CD8-positive, alpha-beta memory T cell (primary cell): ENCODE measurements at places on chromosomes 1 and 21.

GRCh38 chr1:205448540-205449253 lies 7.1 kb downstream of the BLACAT1 start:
- DNase-seq: no peak

DNA sequence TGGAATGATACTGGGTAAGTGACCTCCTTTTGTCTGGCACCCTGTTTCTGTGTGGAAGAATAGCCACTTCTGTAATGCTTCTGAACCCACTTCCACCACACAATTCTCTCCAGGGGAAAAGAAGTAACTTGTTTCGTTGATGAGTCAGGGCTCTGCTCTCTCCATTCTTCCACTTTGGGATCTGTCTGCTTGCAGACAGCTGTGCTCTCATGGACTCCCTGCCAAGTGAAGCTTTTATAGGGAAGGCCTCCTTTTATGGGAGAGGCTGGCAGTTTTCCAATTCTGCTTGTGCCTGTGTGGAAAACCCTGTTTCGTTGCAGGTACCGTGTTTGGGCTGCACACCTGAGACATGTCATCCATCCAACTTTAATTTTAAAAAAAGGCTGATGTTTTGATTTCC lies 130.7 kb downstream of the GIPC2 start:
- no peak for DNase-seq

DNA sequence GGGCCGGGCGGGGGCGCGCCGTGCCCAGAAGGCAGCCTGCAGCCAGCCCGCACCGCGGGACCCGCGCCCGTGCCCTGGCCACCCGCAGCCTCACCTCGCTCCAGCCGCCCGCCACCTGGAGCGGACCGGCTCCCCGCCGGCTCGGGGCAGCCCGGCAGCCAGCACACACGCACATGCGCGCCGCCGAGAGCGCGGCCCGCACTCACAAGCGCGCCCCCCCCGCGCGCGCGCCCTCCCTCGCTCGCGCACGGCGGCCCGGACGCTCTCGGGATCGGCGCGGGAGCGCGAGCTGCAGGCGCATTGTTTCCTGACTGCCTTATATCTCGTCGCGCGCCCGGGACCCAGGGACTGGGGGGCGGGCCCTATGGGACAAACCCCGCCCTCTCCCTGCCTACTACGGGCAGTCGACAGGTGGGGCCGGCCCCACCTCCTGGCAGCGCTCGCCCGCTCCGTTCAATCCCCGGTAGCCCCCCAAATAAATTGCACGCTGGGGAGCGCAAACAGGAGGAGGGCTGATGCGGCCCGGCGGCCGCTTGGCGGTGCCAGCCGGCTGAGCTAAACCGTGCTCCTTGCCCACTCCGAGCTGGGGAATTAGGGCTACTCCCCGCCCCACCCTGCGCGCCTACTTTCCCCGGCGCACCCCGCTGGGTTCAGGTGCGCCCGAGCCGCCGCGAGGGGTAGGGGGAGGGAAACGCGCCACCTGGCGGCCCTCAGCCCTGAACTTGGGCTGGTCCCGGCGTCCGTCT lies at the start of gene MYCL:
TSS of gene MYCL (minus strand) at position 204 of the 746 bp plus-strand sequence. CDS start 483 bp downstream, outside the sequence.
- DNase-seq: peak; percentile 62

DNA sequence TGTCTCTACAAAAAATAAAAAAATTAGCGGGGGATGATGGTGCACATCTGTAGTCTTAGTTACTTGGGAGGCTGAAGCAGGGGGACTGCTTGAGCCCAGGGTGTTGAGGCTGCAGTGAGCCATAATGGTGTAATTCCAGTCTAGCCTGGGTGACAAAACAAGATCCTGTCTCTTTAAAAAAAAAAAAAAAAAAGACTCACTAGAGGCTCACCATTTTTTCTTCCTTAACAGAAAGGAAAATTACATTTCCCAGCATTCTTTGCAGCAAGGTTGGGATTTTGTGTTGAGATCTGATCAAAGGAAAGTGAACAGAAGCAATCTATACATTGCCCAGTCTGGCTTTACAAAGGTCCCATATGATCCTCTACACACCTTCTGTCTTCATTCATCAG lies 21.5 kb downstream of the GFI1 start:
- DNase-seq: no peak

- no peak for DNase-seq
Observed at GRCh38 chr1:247435030-247435758, 19.2 kb downstream of the NLRP3 start.

DNA sequence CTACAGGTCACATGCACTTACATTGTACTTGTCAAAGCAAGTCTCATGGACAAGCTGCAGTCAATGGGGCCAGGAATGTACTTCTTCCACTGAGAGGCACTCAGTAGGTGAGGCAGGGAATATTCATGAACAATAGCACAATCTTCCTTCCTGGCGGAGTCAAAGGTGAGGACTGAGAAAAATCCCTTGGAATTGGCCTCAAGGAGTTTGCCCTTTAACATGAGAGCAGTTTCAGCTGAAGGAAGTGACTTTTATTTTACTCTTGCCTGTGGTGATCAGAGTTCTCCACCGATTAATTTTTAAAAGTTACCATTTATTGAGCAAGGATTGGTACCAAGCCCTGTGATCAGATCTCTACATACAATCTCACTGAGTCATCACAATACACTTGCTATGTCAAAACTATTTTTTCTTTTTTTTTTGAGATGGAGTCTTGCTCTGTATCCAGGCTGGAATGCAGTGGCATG lies 11.2 kb upstream of the AK2 start:
- DNase-seq: no peak

DNA sequence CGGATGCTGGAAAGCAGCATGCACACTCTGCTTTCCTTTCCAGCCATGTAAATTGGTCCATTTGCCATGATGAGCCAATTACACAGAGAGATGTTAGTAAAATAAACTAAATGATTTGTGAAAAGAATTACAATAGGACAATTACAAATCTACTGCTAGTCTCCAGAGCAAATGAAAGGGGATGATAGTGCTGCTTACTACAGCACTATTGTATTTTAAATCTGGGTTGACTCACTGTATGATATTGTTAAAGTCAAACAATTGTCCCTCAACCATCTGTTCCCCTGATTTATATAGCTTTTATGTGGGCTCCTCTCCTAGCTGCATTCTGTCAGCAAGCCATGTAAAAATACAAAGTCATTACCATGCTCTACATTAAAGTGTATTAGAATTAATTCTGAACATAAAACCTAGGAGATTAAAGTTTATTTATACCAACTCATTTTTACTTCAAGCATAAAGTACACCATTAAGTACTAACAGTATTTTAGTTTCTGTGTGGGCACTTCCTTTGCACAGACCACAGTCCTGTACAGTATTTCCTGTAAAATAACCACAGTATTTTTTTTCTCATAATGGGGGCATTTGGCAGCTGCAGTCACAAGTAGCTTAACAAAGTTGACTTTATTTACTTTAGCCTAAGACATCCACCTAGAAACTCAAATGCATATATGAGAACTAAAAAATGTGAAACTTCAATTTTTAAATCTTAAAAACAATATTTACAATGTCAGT lies 135.8 kb downstream of the VAV3 start:
- no peak for DNase-seq

GRCh38 chr1:39832294-39832693 lies 43.6 kb upstream of the BMP8B start:
- DNase-seq: no peak

DNA sequence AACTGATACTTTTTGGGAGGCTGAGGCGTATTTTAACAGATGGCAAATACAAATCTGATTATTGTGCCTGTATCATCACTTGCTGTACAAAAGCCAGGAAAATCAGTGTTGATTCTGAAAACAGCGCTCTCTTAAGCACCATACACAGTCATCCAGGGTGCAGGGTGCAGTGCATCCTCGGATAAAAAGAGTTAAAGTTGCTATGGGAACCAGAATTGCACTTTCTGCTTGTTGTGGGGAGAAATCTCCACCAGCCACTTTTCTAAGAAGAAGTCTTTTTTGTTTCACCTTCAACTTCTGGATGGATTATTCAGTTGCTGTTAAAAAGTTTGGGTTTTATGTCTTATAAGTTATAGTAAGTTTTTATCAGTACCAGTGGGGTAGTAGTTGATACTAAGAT lies 3.8 kb downstream of the LAMC1 start:
- no peak for DNase-seq

DNA sequence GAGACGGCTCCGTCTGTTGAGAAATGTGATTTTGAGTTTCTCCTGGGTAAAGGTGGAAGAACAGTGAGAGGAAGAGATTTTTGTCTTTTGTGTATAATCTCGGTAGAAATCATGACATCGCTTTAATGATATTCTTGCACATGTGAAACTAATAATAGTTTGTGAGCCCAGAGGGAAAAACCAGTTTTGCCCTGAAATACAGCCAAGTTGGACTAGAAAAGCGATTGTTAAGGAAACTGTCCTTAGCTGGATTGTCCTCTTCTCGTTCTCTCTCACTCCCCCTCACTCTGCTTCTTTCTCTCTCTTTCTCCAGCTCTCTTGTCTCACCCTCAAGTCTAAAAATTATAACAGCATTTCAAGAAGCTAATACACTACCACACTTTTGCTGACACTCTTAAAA lies 17.1 kb downstream of the KCNJ6 start:
- DNase-seq: no peak

DNA sequence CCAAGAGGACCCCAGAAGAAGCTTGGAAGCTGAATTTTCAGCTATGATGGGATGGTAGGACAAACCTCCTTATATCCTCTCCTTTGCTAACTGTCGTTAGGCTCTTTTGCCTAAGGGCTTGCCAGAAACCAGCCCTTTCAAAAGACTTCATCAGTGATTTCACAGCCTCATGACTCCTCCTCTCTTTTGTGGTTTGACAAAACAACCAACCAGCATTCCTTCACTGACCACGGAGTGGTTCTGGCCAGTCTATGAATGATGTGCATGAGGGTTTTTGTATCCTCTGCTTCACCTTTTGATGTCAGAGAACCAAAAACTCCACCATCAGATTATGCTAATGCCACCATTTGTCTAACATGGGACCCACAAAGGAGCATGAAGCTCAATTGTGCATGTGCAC lies 116.9 kb upstream of the COA6 start:
- no peak for DNase-seq

- DNase-seq: no peak
Observed at GRCh38 chr1:225816643-225817538, 7.0 kb downstream of the EPHX1 start.

DNA sequence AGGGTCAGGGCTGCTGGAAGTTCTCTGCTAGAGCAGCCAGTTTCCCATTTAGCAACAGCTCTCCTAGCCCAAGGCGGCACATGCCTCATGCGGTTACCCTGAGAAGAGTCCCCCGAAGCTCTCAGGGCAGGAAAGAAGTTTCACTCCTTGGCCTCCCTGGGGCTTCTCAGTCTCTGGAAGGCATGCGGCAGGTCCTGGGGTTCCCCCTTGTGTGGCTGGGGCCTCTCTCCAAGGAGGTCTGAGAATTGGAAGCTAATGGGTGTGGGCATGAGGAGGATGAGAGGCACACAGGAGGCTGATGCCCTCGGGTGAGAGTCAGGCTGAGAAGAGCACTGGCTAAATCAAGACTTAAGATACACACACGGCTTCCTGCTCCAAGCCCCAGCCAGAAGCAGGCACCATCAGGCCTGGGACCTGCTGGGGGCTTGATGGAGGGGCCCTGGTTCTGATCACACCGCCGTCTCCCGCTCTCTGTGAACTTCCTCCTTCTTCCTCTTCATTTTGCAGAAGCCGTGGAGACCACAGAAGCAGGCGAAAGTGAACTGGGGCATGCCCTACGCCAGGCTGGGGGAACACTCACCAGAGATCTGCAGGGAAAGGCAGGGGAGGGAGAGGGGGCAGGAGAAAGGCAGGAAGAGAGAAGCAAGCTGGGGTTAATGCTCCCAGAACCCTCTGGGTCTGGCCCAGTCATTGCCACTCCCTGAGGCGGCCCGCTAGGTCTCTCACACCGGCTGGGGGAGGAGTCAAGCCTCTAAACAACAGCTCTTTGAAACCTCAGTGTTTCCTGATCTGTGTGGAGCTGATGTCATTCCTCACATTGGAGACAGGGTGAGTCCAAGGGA lies 15.1 kb downstream of the BLACAT1 start:
- DNase-seq: peak; percentile 62

DNA sequence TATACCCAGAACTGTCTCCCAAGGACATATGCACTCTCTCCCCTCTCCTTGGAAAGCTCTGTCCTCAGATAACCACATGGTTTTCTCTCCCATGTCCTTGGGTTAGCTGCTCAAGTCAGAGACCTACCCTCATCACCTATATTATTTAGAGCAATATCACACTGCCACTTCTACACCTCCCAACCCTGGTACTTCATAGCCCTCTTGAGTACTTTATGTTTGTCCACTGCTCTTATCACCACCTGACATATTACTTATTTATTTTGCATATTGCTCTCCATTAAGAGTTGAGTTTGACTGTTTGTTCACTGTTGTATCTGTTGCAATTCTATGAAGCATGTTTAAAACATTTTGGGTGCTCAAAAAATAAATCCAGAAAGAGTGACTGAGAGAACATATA lies 126.3 kb upstream of the ATP1B1 start:
- DNase-seq: no peak

- DNase-seq: peak; percentile 92
Observed at GRCh38 chr1:23619299-23620188, 60.2 kb upstream of the ID3 start.

DNA sequence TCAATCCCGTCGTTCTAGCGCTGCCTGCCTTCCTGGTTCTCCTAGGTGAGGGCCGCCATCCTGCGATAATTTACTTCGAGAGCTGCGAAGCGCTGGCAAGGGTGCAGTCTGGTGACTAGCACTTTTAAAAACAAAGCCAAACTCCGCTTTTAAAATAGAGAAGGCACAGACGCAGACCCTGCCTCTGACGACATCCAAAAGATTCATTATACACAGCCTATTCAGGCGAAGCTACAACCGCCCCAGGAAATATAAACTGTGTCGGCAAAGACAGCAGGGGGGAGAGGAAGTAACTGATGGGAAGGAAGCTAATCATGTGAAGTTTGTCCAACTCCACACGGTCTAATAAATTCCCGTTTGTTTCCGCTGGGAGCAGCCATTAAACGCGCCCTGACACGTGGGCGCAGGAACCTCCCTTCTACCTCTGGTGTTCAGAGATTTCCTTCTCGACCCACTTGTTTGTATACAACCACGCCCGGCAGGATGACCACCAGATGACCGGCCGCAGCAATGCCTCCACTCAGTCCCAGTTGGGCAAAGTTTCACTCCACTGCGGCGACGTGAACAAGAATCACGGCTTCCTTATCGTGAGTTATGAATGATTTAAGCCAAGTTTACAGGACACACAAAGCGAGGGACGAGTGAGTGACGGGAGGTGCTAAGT lies 1.3 kb downstream of the GNG12 start:
- no peak for DNase-seq
